ENCODE measurements at places on chromosomes 2 and 18.

GRCh38 chr2:14127765-14128164 lies 504.8 kb upstream of the LRATD1 start:
- no peak for DNase-seq

DNA sequence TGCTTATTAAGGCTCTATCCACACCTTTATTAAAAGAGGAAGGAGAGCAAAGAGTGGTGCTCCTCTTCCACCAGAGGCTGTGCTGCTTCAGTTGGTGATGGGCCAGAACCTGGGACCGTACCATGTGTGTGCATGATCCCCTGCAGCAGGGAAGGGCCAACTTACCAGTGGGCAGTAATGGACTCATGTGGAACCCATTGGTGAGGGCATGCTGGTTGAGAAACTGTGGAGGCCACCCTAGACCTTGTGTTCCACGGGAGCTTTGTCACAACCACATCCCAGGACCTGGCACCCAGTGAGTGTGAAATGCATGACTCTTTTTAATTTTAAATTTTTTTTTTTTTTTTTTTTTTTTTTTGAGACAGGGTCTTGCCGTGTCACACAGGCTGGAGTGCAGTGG lies 5.4 kb downstream of the UBE2F start:
- DNase-seq: no peak

DNA sequence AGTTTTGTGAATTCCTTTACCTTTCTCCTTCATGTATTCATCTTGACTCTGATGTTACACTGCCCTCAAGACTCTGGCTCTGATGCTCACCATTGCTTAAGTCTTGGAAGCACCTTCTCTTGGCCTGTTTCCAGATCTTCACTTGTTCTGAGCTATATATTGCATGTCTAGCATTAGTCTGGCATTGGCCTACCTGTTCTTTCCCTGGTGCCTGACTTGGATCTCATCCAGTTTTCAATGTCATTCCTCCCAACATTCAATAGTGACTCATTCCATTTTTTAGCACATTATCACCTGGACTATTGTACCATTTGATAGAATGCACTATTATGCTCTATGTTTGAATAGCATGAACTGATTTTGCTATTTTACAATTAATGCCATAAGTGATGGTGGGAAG lies 127.3 kb upstream of the NYAP2 start:
- DNase-seq: no peak

DNA sequence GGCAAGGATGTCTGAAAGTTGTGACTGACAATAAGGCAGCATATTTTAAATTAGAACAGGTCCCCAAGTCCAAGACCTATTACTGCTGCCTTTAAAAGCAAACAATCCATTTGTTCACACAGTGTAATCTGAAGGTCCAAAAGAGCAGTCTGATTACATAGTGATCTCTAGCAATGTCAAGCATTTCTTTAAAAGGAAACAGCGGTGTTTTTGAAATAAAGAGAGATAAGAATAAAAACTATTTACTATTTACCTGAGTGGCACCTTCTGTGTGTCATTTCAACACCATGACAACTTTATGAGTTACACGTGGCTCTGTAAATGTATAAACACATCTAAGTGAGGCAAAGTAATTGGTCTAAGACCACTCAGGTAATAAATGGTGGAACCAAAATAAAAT lies 1009.9 kb upstream of the CNTNAP5 start:
- no peak for DNase-seq
